ENCODE measurements at places on chromosomes 11 and 22.

DNA sequence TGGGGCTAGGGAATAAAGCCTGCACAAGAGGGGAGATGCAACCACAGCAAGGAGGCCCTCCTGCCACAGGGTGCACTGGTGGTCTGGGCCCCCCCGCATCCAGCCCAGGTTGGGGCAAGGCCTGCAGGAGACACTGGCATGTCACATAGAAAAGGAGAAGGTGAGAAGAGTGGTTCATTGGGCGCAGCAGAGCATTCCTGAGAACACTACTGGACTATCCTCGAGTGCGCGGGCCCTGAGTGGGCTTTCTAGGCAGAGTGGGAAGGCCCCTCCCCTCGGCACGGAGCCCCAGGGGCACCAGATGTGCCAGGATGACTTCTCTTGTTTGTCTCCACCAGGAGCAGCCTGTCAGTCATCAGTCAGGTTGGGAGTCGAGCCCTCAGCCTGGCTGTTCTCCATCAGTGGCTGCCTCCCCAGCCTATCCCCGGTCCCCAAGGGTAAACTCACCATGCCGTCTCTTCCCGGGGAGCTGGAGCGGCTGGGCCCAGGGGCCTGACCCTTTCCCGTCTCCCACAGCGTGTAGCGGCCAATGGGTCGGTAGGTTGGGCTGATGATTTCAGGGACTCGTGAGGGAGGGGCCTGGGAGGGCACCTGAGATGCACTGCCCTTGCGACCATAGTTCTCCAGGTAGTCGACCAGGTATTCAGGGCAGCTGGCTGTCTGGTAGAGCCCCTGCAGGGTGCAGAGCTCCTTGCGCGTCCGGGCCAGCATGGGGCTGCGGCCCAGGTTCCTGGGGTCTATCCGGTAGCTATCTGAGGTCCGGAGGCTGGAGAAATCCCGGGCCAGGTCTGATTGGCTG, 9.0 kb downstream of the USP2 start:
- DNase-seq, result no peak

GRCh38 chr11:77019976-77020595, 14.1 kb upstream of the B3GNT6 start:
- DNase-seq, result no peak

DNA sequence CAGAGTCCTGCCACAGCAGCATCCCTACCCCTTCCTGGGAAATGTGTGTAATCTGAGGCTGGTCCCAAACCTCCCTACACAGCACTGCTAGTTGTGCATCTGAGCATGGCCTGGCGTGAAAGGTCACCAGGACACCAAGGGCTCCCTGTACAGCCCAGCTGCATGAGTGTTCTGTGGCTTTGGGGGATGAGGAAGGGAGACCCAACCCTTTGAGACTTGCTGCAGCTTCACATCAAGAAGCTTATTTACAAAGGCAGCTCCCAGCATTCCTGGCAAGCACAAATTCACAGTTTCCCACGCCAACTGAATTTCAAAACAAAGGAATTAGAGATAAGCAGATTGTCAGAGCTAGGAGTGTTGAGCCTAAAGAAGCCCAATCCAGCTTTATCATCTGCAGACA, 32.2 kb downstream of the CSNK2A3 start:
- DNase-seq, result no peak

DNA sequence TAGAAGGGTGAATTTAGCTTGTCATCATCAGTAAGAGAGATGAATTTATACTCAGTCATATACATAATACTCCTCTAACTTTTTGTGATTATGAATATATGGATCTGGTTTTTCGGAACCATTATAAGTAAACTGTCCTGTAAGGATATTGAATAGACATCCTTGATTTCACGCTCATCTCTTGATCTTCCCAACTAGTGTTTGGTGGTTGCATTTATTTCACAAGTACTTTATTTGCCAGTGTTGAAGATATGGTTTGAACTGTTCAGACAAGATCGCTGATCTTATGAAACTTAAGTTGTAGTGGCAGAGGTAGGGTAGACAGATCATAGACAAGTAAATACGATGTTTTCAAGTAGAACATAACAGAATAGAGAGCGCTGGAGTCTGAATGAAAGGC, 3.0 kb downstream of the FBXO7 start:
- DNase-seq, result no peak

DNA sequence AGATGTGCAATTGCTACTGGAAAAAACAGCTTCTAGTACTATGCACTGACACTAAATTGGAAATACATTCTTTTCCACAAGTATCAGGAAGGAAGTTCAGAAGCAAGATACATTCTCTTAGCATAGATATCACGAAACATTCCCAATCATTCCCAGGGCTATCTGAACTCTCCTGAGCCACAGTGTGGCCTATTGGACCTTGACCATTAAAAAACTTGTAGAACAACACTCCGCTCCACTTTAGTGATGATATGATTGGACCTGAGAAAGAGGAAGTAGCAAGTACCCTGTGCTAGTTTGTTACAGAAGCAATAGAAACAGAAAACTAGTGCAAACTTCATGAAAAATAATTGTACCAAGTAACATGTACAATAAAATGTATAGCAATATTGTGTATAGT, 11.4 kb upstream of the OR5AK2 start:
- no peak for DNase-seq

GRCh38 chr11:12206529-12206928, 96.1 kb downstream of the MICAL2 start:
- no peak for DNase-seq

DNA sequence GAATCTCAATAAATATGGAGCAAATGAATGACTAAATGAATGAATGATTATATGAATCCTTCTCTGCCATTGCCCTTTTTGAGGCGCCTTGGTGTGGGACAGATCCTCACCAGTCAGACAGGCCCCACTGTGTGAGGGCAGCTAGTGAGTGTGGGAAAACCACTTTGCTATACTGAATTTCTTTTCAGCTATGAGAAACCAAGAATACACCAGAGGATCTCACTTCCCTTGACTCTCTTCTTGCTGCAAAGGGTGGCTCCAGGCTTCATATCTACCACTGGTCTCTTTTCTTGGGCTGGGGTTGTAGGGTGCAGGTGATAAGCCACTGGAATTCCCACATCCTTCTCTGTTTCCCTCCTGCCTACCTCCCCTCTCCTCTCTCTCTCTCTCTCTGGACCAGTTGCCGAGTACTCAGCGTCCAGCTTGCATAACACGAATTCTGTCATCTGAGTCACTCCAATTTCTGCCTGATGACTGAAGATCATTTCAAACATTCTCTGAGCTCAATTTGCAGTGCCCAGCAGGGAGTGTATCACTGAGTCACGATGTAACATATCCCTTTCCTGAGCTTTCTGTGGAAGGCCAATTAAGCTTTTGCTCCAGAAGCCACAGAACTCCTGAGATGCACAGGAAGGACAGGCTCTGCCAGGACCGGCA, 304.3 kb upstream of the NCAM1 start:
- DNase-seq, result peak; percentile 58

DNA sequence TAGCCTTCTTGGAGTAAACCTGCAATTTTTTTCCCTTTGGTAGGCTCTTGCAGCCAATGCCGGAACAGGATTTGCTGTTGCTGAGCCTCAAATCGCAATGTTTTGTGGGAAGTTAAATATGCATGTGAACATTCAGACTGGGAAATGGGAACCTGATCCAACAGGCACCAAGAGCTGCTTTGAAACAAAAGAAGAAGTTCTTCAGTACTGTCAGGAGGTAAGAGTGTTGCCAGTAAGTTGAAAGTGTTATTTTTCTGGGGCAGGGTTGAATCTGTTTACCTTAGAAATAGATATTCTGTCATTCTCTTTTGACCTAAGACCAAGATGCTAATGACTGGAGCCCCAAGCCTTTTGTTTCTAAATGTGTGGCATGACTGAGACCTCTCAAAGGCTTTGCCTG, 39.7 kb downstream of the APLP2 start:
- DNase-seq, result no peak

- DNase-seq, result no peak
Observed at GRCh38 chr11:62443390-62444235, 24.8 kb downstream of the SCGB1A1 start.

DNA sequence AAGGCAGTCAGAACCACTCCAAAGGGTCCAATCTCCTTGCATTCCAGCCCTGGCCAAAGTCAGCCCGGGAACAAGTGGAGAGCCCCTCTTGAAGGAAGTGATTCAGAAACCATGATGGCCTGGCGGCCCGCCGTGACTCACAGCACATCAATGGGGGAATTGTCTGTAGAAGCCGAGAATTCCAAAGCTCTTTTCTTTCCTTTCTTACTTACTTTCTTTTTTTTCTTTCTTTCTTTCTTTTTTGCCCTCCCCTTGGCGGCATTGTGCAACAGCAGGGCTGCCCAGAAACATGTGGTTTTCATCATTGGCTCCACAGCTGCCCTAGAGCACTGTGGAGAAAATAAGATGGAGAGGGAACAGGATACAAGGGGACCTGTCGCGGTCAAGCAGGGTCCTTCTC, 140.2 kb upstream of the TIMP3 start:
- DNase-seq, result peak; percentile 81

- DNase-seq, result no peak
Observed at GRCh38 chr11:46676436-46677158, 23.8 kb downstream of the ARHGAP1 start.

GRCh38 chr22:47038206-47038835, 275.9 kb downstream of the TBC1D22A start:
- DNase-seq, result no peak

- no peak for DNase-seq
Observed at GRCh38 chr22:26025626-26026025, 143.6 kb upstream of the SEZ6L start.

DNA sequence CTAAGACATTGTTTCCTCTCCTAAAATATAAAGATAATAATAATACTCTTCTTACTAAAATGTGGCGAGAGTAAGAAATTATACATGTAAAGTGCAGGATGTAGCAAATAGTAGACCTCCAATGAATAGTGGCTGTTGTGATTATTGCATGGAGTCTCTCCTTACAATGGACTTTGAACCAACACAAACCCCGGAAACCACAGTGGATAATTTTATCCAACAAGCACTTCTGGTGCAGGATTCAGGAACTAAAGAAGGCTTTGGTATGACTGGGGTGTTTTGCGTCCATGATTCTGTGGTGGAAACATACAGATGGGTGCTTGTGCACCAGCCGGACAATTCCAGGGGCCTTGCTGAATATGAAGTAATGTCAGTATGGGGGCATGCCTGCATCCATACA, 146.4 kb upstream of the UBASH3B start:
- DNase-seq, result no peak

GRCh38 chr11:94787801-94788200, 19.6 kb downstream of the AMOTL1 start:
- DNase-seq, result no peak

DNA sequence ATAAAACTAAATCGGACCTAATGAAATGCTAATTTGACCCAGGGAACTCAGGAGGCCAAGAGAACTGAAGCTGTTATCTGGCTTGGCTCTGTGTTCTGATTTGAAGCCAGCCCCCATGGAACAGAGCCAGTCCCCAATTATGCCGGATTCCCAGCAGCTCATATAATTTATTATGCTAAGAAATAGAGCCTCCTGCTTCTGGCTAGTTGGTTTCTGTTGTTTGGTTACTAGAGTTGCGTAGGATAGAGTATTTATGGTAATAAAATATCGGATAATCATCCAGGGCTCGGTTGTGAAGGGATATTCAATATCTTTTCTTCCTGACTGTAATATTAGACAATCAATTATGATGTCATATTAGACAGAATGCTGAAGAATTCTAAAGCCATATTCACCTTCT, 120.4 kb upstream of the TTC12 start:
- DNase-seq, result no peak

- no peak for DNase-seq
Observed at GRCh38 chr11:44003736-44004451, 43.9 kb upstream of the ACCSL start.

DNA sequence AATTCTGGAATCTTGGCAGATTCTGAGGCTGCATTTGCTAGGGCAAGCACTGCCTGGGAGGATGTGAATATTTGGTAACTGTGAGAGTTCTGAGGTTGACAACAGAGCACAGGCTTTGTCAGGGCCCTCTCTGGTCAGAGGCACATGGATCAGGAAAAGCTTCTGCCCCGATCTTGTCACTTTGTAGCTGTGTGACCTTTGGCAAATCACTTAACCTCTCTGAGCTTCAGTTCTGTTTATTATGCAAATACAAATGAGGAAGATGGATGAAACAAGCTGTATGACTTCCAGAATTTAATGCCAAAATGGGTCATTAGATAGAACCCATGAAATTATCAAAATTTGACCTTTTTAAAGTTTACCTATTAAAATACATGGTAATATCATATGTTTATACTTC, 94.9 kb downstream of the SEZ6L start:
- no peak for DNase-seq

GRCh38 chr11:70002433-70002832, 75.7 kb upstream of the ANO1 start:
- DNase-seq, result no peak

DNA sequence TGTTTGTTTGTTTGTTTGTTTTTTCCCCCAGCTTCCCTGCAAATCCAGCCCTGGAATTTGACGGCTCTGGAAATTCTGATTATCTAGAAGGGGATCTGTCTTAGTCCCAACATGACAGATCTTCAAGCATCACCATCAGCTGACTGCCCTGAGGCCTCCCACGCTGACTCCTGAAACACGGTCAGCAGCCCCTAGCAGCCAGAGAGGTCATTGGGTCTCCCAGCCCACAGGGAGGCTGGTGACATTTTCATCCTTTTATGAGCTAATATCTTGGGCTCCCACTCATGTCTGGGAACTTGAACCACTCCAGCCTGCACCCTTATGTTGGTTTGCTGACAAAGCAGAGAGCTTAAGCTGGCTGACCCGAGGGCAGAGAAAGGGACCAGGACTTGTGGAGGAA, 66.0 kb upstream of the TIMP3 start:
- DNase-seq, result no peak

GRCh38 chr11:22190827-22191463, 1.9 kb upstream of the ANO5 start:
- no peak for DNase-seq

DNA sequence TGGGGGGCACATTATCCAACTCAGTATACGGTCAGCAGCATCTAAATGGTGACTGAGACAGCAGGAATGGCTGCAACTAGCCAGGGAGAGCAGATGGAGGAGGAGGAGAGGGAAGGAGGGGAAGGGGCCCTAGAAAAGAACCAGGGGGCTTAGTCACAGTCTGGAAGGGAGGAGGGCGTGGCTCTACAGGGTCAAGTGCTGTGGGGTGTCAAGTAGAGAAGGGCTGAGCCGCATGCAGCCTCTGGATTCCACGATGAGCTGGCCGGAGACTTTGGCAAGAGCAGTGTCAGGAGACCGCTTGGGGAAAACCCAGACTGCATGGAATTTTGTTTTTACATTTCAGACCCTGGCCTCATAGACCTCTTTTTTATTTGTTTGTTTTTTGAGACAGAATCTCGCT, 25.8 kb upstream of the PPFIA1 start:
- peak; percentile 39 for DNase-seq

DNA sequence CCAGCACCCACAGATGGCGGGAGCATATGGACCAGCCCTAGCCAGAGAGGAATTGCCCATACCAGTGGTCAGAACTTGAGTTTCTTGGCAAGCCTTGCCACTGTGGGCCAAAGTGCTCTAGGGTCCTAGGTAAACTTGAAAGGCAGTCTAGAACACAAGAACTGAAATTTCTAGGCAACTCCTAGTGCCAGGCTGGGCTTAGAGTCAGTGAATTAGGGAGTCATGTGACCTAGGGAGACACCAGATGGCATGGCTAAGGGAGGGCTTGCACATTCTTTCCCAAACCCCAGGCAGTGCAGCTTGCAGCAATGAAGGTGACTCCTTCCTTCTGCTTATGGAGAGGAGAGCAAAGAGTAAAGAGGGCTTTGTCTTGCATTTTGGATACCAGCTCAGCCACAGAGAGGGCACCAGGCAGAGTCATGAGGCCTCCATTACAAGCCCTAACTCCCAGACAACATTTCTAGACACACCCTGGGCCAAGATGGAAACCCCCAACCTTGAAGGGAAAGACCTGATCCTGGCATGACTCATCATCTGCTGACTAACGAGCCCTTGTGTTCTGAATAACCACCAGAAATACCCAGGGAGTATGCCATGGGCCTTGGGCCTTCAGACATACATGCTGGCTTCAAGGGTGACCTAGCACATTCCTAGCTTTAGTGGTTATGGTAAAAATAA, 19.2 kb upstream of the OR56A3 start:
- DNase-seq, result no peak
